ENCODE measurements at places on chromosomes 2 and 18. TPM values are rescaled to one million over a fixed set of nuclear protein-coding genes. Genes with fewer than 3 reads are reported as not detected.

DNA sequence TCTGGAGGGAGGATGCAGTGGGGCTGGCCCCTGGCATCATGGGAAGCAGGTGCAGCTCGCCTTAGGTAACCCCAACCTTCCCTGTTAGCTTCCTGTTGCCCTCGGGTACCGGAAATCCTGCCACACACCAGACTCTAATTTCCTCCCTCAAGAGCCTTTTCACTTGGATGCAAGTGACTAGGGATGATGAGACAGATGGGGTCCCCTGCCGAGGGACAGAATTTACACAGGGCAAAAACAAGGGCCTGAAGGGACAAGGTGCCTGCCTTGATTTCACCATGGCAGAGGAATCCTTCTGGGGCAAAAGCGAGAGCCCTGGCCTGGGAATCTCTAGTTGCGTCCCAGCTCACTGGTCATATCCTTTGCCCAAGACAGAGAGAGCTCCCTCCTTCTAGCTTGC, 263.1 kb downstream of the LOXHD1 start:
- peaks cover 71% of the 10 kb centered on the region for H3K4me1 ChIP-seq
- peaks cover 3% of the 10 kb centered on the region for H3K36me3 ChIP-seq
- no peak for DNase-seq
- H3K27ac ChIP-seq = no peak overlapping the region
- H3K4me3 ChIP-seq = no peak overlapping the region

DNA sequence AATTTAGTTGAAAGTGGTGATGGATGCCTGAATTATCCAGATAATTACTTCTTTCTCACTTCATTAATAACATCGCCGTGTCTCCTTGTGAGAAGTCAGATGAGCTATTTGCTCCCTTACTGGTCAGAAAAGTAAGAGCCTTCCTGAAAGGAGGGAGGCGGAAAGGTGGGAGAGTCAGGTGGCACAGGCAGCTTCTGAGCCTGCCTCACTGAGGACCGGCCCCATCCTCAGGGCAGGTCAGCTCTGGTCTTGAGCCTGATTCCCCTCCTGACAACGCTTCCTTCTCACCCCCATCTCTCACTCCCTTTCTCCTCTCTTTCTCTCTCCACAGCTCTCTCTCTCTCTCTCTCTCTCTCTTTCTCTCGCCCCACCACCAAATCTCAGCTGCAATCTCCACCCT, 10.1 kb upstream of the APOB start:
- no peak overlapping the region for H3K27ac ChIP-seq
- H3K4me1 ChIP-seq = no peaks in the 10 kb centered on the region
- no peak overlapping the region for H3K4me3 ChIP-seq
- no peaks in the 10 kb centered on the region for H3K27me3 ChIP-seq
- no peak for DNase-seq

DNA sequence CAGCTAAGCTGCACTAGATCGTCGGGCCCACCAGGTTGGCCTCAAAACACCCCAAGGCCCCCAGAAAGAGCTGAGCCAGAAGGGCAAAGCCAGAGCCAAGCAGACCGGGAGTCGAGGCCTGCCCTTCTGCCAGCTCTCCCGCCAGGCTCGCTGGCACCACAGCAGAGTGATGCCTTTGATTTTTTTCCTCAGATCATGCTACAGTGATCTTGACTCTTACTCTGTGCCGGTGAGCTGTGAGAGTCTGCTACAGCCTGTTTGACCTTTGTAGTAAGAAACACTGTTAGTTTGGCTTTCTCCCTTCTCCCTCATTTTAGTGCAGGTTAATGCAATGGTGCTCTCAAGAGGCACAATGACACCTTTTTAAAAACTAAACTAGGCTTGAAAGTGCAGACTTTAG, 97.8 kb downstream of the ESCO1 start:
- no peaks in the 10 kb centered on the region for H3K36me3 ChIP-seq
- H3K4me3 ChIP-seq = no peak overlapping the region
- H3K4me1 ChIP-seq = no peaks in the 10 kb centered on the region
- H3K27me3 ChIP-seq = no peaks in the 10 kb centered on the region

GRCh38 chr2:41909584-41909983, 138.2 kb upstream of the PKDCC start:
- no peak overlapping the region for H3K4me3 ChIP-seq
- peaks cover 12% of the 10 kb centered on the region for H3K36me3 ChIP-seq
- H3K27ac ChIP-seq = no peak overlapping the region
- peaks cover 20% of the 10 kb centered on the region for H3K4me1 ChIP-seq

The ASXL3 gene
- polyA plus RNA-seq = not detected

DNA sequence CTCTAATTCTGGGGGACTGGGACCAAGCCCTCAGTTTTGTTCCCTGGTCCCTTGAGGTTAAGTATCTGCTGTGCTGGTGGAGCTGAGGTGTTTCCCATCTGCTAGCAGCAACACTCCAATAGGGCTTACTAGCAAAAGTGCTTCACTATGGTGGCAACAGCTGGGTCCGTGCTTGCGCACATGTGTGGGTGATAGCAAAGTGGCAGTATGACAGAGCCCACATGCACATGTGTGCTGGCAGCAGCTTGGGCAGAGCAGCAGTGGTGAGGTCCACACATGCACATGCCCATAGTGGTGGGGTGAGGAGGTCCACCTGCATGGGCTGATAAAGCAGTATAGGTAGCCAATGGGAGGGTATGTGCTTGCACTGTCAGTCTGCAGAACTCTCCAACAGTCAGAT, 1723.7 kb downstream of the SUCLG1 start:
- H3K4me3 ChIP-seq = no peak overlapping the region
- H3K4me1 ChIP-seq = no peaks in the 10 kb centered on the region
- no peak overlapping the region for H3K27ac ChIP-seq
- DNase-seq = no peak

GRCh38 chr18:7597500-7597899, 30.4 kb downstream of the PTPRM start:
- no peak overlapping the region for H3K27ac ChIP-seq
- DNase-seq = no peak
- H3K27me3 ChIP-seq = no peaks in the 10 kb centered on the region
- no peaks in the 10 kb centered on the region for H3K36me3 ChIP-seq

DNA sequence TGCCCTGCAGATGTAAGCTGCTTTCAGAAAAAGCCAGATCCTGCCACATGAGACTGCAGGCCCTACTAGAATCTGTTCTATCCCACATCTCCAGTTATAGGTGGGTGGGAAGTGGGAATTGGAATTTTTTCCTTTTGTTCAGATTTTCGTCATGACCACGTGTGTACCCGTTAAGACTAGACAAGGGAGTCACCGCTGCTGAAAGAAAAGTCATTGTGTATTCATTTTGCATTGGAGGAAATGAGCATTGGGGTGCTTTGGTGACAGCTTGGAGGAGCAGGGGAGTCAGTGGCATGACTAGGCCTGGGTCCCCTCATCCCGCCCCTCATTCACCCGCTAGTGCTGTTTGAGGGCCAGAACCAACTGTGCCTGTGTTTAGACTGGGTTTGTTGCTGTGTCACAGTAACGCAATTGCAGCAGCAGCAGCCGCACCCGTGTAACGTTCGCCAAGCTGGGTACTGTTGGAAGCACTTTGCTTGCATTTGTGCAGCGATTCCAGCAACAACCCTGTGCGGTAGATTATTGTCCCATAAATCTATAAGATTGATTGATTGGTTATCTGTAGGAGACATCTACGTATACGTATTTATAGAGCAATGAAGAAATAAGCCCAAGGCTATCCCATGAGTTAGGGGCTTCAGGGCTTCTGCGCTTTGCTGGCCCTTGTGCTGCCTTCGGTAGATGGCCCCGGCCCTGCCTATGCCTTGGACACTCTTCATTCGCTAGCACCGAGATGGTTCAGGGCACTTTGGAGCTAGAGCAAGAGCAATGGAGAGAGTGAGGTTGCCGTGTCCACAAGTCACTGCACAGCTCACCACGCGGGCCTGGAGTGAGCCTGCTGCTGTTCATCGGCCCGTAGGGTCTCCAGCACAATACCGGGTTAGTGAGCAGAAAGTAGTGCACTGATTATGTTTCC, 194.9 kb downstream of the AGAP1 start:
- DNase-seq = no peak
- peak overlapping the region; percentile 88 for H3K27ac ChIP-seq
- H3K27me3 ChIP-seq = peaks cover 2% of the 10 kb centered on the region
- peak overlapping the region; percentile 49 for H3K4me3 ChIP-seq
- peaks cover 64% of the 10 kb centered on the region for H3K4me1 ChIP-seq

The TUBA4B gene
- not detected for polyA plus RNA-seq

DNA sequence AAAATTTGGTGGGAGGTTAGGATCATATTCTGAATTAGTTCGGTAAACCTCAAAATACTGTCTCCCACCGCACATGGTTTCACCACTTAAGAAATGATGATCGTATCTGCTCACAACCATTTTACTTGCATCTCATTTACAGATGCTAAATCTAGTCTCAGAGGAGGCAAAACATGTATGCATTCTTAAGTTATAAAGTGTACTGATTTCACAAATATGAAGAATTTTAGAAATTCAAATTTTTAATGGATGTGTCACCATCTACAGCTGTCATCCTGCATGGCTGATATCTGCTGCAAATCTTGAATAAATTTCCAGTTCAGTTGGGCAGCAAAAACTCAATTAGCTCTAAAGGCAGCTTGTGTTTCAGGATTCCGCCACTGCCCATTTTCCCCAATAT, 243.3 kb upstream of the KCNJ3 start:
- H3K36me3 ChIP-seq = no peaks in the 10 kb centered on the region
- H3K27ac ChIP-seq = no peak overlapping the region
- H3K4me3 ChIP-seq = no peak overlapping the region
- DNase-seq = no peak
- H3K4me1 ChIP-seq = peaks cover 6% of the 10 kb centered on the region
- no peaks in the 10 kb centered on the region for H3K27me3 ChIP-seq
